Dermis lymphatic vessel endothelial cell (primary cell): ENCODE measurements at places on chromosomes 6 and 20. TPM values are rescaled to one million over a fixed set of nuclear protein-coding genes. Genes with fewer than 3 reads are reported as not detected.

The EXOC2 gene
- total RNA-seq, result 37.2 and 47.5 TPM in 2 replicates

The PBX2 gene
- total RNA-seq, result 40.7 and 42.5 TPM in 2 replicates

The AMD1 gene
- total RNA-seq, result 54.7 and 64.2 TPM in 2 replicates

The RAET1L gene
- total RNA-seq, result not detected in 2 replicates

The SDC4 gene
- total RNA-seq, result 26.6 and 54.9 TPM in 2 replicates

The ALDH8A1 gene
- under 0.01 and 0.17 TPM in 2 replicates for total RNA-seq

The SLC35D3 gene
- not detected in 2 replicates for total RNA-seq

The PEX7 gene
- 4.9 and 5.6 TPM in 2 replicates for total RNA-seq

The GABRR2 gene
- 0.43 and 0.77 TPM in 2 replicates for total RNA-seq

The ENPP4 gene
- under 0.01 and 0.26 TPM in 2 replicates for total RNA-seq

The YIPF3 gene
- total RNA-seq, result 97.2 and 114 TPM in 2 replicates

The EPHA7 gene
- 0.09 and 0.22 TPM in 2 replicates for total RNA-seq

The FOXQ1 gene
- total RNA-seq, result not detected in 2 replicates

The CTSZ gene
- 180 and 324 TPM in 2 replicates for total RNA-seq

The FAXC gene
- 0.65 and 0.86 TPM in 2 replicates for total RNA-seq

The TOX2 gene
- total RNA-seq, result 0.43 TPM in 2 replicates

The APOM gene
- 0.52 and 0.54 TPM in 2 replicates for total RNA-seq

The RPRD1B gene
- 14.8 and 15.6 TPM in 2 replicates for total RNA-seq

The RBPJL gene
- not detected in 2 replicates for total RNA-seq

The PERP gene
- total RNA-seq, result 15.8 and 19.0 TPM in 2 replicates

The FERMT1 gene
- total RNA-seq, result under 0.01 TPM in 2 replicates

The ALDH5A1 gene
- 0.87 and 2.2 TPM in 2 replicates for total RNA-seq

The FOXC1 gene
- total RNA-seq, result 4.0 and 4.4 TPM in 2 replicates

The ZBTB46 gene
- total RNA-seq, result 78.5 and 87.3 TPM in 2 replicates

The ASIP gene
- not detected in 2 replicates for total RNA-seq

The EDN1 gene
- 34.1 and 88.5 TPM in 2 replicates for total RNA-seq

The CTAGE9 gene
- total RNA-seq, result not detected in 2 replicates

The NKAPL gene
- total RNA-seq, result 0.26 and 0.43 TPM in 2 replicates

The PLCB1 gene
- 16.6 and 20.0 TPM in 2 replicates for total RNA-seq

The WFDC2 gene
- total RNA-seq, result not detected in 2 replicates

The TREML1 gene
- not detected in 2 replicates for total RNA-seq

The HMGN3 gene
- 62.1 and 76.6 TPM in 2 replicates for total RNA-seq

The ECT2L gene
- under 0.01 TPM in 1 of 2 replicates, not detected in the other for total RNA-seq
